ENCODE measurements at places on chromosomes 4 and X. TPM values are rescaled to one million over a fixed set of nuclear protein-coding genes. Genes with fewer than 3 reads are reported as not detected.

DNA sequence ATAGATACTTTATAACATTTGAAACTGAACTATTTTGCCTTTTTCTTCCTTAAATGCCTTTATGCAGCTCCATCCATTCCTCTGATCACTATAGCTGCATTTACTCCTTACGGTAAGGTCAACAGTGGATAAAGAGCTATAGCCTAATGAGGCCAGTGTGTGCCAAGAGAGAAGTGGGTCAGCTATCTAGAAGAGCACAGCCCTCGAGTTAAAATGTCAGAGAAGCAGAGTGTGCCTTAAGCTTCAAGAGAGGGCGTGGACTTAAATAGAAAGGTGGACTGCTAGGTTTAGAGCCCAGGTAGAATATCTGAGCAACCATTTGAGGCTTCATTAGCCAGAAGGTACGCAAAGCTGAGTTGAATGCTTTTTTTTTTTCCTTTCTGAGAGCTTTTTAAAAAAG is 347.4 kb downstream of the BMPR1B start:
- H3K36me3 ChIP-seq: no peaks in the 10 kb centered on the region
- no peak overlapping the region for H3K27ac ChIP-seq
- H3K4me3 ChIP-seq: no peak overlapping the region
- no peaks in the 10 kb centered on the region for H3K4me1 ChIP-seq
- DNase-seq: no peak

DNA sequence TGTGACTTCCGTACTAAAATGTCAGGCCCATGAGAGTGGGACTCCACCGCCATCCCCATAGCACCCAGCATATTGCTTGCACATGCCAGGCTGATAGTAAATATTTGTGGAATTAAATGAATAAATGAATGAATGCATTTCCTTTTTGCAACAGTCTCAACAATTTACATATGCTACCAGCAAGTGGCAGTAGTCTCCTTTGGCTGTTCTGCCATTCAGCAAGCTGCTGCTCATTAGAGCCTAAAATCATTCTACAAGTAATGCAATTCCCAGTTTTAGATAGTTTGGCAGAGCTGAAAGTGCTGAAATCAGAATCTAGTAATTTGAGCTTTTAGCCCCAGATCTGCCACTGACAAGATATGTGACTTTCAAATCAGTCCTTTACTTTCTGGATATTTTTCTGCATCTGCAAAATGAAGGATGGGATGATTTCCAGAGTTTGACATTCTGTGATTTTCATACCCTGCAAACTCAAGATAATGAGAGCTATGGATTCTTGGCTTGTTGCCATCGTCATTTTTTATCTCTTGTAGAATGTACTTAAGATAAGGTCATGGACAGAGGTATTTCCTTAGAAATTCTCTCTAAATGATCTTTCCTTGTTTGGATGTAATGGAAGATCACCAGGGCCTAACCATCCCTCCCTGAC is 35.7 kb upstream of the INTS6L start:
- H3K27me3 ChIP-seq: no peaks in the 10 kb centered on the region
- H3K4me3 ChIP-seq: no peak overlapping the region
- no peak for DNase-seq
- no peaks in the 10 kb centered on the region for H3K4me1 ChIP-seq
- no peak overlapping the region for H3K27ac ChIP-seq

- H3K4me1 ChIP-seq: no peaks in the 10 kb centered on the region
- no peak for DNase-seq
- no peaks in the 10 kb centered on the region for H3K36me3 ChIP-seq
- H3K27me3 ChIP-seq: no peaks in the 10 kb centered on the region
Measured at GRCh38 chr4:2292646-2293108, 30.8 kb upstream of the MXD4 start.

DNA sequence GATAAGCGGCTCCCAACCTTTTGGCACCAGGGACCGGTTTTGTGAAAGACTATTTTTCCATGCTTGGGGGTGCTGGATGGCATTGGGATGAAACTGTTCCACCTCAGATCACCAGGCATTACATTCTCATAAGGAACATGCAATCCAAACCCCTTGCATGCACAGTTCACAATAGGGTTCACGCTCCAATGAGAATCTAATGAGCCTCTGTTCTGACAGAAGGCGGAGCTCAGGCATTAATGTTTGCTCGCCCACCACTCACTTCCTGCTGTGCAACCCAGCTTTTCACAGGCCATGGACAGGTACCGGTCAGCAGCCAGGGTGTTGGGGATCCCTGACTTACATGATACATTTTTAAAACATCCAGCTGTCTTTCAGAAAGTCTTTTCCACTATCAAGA is 187.3 kb downstream of the SLC39A8 start:
- no peak for DNase-seq
- H3K36me3 ChIP-seq: no peaks in the 10 kb centered on the region
- no peak overlapping the region for H3K27ac ChIP-seq
- H3K4me3 ChIP-seq: no peak overlapping the region
- H3K27me3 ChIP-seq: no peaks in the 10 kb centered on the region
- no peaks in the 10 kb centered on the region for H3K4me1 ChIP-seq

- no peak for DNase-seq
- H3K4me3 ChIP-seq: no peak overlapping the region
- H3K27ac ChIP-seq: no peak overlapping the region
- H3K36me3 ChIP-seq: peaks cover 41% of the 10 kb centered on the region
- H3K27me3 ChIP-seq: no peaks in the 10 kb centered on the region
- no peaks in the 10 kb centered on the region for H3K4me1 ChIP-seq
Measured at GRCh38 chr4:186161138-186161537, 30.2 kb upstream of the CYP4V2 start.

GRCh38 chr4:37717576-37717975 is 31.4 kb upstream of the RELL1 start:
- H3K4me1 ChIP-seq: no peaks in the 10 kb centered on the region
- no peak overlapping the region for H3K27ac ChIP-seq
- H3K27me3 ChIP-seq: no peaks in the 10 kb centered on the region
- no peak for DNase-seq

- no peaks in the 10 kb centered on the region for H3K36me3 ChIP-seq
- peaks cover 8% of the 10 kb centered on the region for H3K4me1 ChIP-seq
- H3K27me3 ChIP-seq: no peaks in the 10 kb centered on the region
- H3K4me3 ChIP-seq: no peak overlapping the region
- no peak overlapping the region for H3K27ac ChIP-seq
Measured at GRCh38 chr4:125016892-125017299, 297.9 kb upstream of the FAT4 start.

DNA sequence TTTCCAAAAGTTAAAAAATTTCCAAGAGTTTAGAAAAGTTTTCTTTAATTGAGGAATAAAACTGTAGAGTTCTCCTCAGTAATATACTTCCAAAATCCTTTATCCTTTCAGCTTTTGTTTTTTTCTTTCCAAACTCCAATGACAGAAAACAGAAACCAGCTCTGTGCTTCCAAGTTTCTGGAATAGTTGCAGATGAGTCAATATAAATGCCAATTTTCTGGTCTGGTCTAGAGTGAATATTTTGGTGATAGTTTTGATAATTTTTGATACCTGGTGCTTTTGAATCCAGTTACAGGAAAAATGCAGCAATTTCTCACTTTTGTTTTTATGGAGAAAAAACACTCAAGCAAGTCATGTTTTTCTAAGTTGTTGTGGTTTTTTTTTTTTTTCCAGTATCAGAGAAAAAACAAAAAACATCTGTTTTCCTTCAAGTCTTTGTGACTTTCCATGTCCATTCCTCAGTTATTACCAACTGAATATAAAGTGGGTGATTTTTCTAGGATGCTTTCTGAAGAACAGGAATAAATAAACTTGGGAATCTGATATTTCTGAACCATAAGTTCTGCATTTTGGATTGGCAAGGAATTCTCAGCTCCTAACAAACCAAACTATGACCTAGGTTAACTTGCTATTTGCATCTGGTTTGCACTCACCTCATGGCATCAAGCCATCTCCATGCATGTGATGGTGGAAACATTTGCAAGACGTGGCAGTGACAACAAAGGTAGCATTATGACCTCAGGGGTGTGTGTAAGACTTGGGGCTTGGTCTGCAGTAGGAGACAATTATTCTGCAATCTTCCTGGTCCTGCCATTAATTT is 139.1 kb downstream of the VEGFC start:
- H3K4me1 ChIP-seq: no peaks in the 10 kb centered on the region
- no peaks in the 10 kb centered on the region for H3K27me3 ChIP-seq
- no peak for DNase-seq
- H3K4me3 ChIP-seq: no peak overlapping the region
- no peaks in the 10 kb centered on the region for H3K36me3 ChIP-seq
- no peak overlapping the region for H3K27ac ChIP-seq

DNA sequence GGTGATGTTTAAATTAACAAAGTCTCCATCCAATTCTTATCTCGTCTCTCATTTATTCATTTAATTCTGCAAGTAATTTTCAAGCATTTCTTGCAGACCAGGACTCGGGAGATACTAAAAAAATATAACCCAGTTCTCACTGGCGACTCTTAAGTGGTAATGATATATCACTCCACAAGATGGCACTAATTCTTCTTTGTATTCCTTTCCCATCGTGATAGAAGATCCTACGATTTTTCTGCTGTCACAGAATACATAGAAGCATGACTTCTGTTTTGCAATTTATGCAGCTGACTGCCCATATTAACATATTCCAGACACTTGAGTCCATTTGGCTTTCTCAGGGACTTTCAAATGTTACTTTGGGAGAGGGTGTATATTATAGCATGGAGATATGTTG is 64.0 kb upstream of the FGF13 start:
- no peak overlapping the region for H3K27ac ChIP-seq
- no peak overlapping the region for H3K4me3 ChIP-seq
- no peak for DNase-seq

DNA sequence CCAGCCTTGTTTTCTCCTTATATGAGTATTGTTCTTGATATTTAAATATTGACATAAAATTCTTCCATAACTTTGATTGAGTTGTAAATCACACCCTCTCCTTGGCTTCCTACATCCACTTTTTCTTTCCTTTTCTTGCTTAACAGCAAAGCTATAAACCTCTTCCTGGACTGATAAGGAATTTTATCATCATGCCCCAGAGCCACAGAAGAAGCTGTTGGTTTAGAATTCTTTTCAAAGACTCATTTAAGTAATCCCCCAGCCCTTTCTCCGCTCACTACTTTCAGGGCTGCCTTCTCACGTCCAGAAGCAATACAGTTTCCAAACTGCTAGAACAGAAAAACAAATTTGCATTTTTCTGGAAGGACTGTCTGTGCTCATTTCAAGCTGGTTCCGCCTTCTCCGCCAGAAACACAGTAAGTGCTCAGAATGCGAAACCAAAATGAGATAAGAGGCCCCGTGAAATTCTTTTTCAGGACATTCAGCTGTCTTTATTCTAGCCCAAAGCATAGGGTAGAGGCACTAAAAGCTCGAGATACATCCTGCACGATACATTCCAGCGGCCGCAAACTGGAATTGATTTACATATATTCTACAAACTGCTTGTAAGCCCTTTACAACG is 849 bp downstream of the MID1 start:
- H3K27ac ChIP-seq: no peak overlapping the region
- DNase-seq: no peak
- H3K36me3 ChIP-seq: no peaks in the 10 kb centered on the region
- H3K27me3 ChIP-seq: no peaks in the 10 kb centered on the region
- H3K4me3 ChIP-seq: no peak overlapping the region

GRCh38 chrX:96704629-96705028 is 20.0 kb downstream of the DIAPH2 start:
- H3K4me1 ChIP-seq: no peaks in the 10 kb centered on the region
- no peak overlapping the region for H3K4me3 ChIP-seq
- no peaks in the 10 kb centered on the region for H3K36me3 ChIP-seq
- no peak for DNase-seq
- H3K27me3 ChIP-seq: no peaks in the 10 kb centered on the region

GRCh38 chr4:124632439-124632838 is 80.1 kb downstream of the ANKRD50 start:
- DNase-seq: no peak
- no peak overlapping the region for H3K4me3 ChIP-seq
- H3K4me1 ChIP-seq: peaks cover 19% of the 10 kb centered on the region
- H3K27me3 ChIP-seq: no peaks in the 10 kb centered on the region
- peak overlapping the region; percentile 11 for H3K27ac ChIP-seq
- no peaks in the 10 kb centered on the region for H3K36me3 ChIP-seq

- no peak for DNase-seq
- H3K27me3 ChIP-seq: no peaks in the 10 kb centered on the region
- no peak overlapping the region for H3K4me3 ChIP-seq
- H3K27ac ChIP-seq: no peak overlapping the region
Measured at GRCh38 chr4:176927664-176928063, 134.9 kb upstream of the VEGFC start.

GRCh38 chr4:141425124-141425523 is 204.4 kb downstream of the ZNF330 start:
- H3K27ac ChIP-seq: no peak overlapping the region
- H3K4me3 ChIP-seq: no peak overlapping the region
- no peak for DNase-seq
- no peaks in the 10 kb centered on the region for H3K4me1 ChIP-seq
- H3K36me3 ChIP-seq: no peaks in the 10 kb centered on the region
- H3K27me3 ChIP-seq: no peaks in the 10 kb centered on the region

DNA sequence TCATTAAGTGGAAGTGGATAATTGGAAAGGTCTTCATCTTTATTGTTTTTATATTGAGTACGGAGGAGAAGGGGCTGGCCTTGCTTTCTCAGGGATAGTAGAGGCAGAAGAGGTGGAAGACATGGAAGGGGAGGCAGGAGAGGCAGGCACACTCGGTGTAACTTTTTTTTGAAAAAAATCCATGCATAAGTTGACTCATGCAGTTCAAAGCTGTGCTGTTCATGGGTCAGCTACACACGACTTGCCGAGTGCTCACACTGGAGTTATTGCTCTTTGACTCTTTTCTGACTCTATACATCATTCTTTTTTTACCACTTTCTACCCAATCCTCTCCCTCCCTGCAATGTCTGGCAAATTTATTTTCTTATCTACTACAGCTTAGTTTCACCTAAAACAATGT is 158.3 kb upstream of the AADAT start:
- DNase-seq: no peak
- no peaks in the 10 kb centered on the region for H3K36me3 ChIP-seq
- H3K27me3 ChIP-seq: no peaks in the 10 kb centered on the region
- no peak overlapping the region for H3K27ac ChIP-seq
- H3K4me1 ChIP-seq: no peaks in the 10 kb centered on the region

- DNase-seq: no peak
- no peaks in the 10 kb centered on the region for H3K4me1 ChIP-seq
- H3K27ac ChIP-seq: no peak overlapping the region
- H3K4me3 ChIP-seq: no peak overlapping the region
- no peaks in the 10 kb centered on the region for H3K36me3 ChIP-seq
- H3K27me3 ChIP-seq: no peaks in the 10 kb centered on the region
Measured at GRCh38 chr4:185523862-185524261, 11.4 kb downstream of the PDLIM3 start.

- H3K4me3 ChIP-seq: no peak overlapping the region
- no peak for DNase-seq
- no peaks in the 10 kb centered on the region for H3K36me3 ChIP-seq
- no peak overlapping the region for H3K27ac ChIP-seq
Measured at GRCh38 chrX:9609987-9610386, 145.1 kb downstream of the TBL1X start.

The EXOC1L gene
- not detected for total RNA-seq

The WDR19 gene
- 12.6 TPM for total RNA-seq

The DMRTC1 gene
- total RNA-seq: 1.7 TPM

The ELOVL6 gene
- 2.9 TPM for total RNA-seq

The TMEM271 gene
- 0.04 TPM for total RNA-seq

The GPR34 gene
- total RNA-seq: 0.87 TPM

Data from pancreas (tissue), 10 donors.